ENCODE measurements at places on chromosomes 16 and 17. TPM values are rescaled to one million over a fixed set of nuclear protein-coding genes. Genes with fewer than 3 reads are reported as not detected.

DNA sequence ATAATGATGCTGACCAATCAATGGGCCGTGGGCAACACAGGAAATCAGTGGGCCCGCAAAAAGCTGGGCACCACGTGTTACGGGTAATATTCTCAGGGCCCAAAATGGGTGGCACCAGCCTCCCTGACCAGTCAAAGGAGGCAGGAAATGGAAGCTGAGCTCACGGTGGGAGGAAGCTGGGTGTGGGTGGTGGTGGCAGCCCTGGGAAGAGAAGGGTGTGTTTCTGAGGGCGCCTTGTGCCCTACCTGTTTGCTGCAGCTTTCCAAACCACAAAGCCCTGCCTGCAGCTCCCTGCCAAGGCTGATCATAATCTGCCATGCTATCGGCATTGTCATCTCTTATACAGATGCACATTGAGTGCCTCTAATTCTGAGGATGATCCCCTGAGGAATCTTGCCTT lies 457.9 kb downstream of the SLC39A11 start:
- no peak for DNase-seq

DNA sequence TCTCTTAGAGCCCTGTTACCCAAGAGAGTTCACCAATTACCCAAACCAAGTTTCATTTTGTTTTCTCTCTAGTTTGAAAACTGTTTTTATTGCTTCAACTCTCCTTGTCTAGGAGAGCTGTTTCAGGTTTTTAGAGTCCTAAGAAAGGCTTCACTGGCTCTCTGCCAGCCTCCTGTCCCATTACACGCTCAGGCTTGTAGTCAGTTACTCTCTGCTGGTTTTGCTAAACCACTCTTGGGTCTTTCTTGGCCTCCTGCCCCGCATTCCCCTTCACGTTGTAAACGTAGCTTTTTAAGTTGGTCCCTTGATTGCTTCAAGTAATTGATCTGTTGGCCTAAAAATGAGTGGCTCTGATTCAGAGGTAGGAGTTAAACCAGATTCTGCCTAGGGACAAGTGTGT lies 529.1 kb downstream of the MAF start:
- no peak for DNase-seq

- no peak for DNase-seq
Observed at GRCh38 chr17:40501499-40501911, at the start of gene TNS4. TSS of gene TNS4 (minus strand) at chr17:40501623. CDS start at chr17:40496425, 5,198 bp downstream.

Gene OR4D2
- not detected for total RNA-seq

Gene RAPGEFL1
- total RNA-seq: 4.9 TPM

Gene RBFOX1
- total RNA-seq: 122 TPM

Gene ENKD1
- 7.6 TPM for total RNA-seq

All from psoas muscle (tissue), 8 donors.